ENCODE measurements at places on chromosomes 5 and 9. TPM values are rescaled to one million over a fixed set of nuclear protein-coding genes. Genes with fewer than 3 reads are reported as not detected.

GRCh38 chr9:134935056-134935640, 17.4 kb upstream of the FCN1 start:
- DNase-seq, result no peak

DNA sequence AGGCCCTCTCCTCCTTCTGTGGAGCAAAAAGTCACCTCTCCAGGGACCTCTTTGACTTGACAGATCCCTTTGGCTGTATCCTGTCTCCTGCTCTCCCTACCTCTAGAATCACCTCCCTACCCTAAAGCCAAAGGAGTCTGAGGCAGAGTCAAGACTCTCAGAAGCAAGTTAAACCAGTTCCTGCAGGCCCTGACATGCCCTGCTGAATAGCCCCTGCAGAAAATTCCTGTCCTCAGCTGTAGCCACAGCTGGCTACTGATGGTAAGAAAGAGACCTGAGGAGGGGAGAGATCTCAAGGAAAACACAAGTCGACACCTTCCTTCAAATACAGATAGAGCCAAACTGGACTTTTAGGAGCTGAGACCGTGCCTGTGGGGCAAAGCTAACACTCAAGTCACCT, 23.7 kb upstream of the UBAP2 start:
- DNase-seq, result no peak

GRCh38 chr5:108720391-108720790, 27.3 kb upstream of the FER start:
- DNase-seq, result no peak

- no peak for DNase-seq
These were observed 77.4 kb upstream of the DMRT1 start for GRCh38 chr9:764105-764524.

- no peak for DNase-seq
These were observed 55.3 kb downstream of the MAPKAP1 start for GRCh38 chr9:125651576-125652232.

- no peak for DNase-seq
These were observed 57.5 kb downstream of the COL23A1 start for GRCh38 chr5:178532666-178533065.

DNA sequence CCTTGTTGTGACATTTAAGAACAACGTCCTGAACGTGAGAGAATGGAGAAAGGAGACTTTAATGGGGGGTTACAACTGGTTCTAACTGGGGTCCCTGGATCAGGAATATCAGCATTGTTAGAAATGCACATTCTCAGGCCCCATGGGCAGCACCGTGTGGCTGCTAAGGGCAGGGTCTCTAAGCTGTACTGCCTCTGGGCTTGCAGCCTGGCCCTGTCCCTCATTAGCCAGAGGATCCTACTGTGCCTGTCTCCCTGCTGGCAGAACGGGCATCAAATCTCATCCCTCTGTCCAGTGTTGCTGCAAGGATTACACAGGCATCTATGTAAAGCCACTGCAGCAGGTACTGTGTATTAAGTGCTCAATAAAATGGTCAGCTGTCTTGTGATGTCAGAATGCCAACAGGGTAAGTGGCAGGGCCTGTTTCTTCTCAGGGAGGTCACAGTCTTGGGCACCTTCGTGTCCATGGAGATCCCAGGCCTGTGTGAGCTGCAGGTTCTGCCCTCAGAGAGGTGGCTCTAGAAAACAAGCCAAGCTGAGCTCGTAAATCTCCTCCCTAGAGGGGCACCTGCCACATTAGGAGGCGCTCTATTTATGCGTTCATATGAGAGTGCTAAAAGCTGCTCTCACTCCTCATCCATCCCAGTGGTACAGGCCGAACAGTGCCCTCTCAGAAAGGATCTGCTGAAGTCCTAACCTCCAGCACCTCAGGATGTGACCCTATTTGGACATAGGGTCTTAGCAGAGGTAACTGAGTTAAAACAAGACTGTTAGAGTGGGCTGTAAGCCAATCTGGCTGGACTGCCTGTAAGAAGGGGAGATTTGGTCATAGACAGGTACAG, 210.5 kb downstream of the GADD45G start:
- DNase-seq, result no peak

- no peak for DNase-seq
These were observed 1646.1 kb upstream of the CDH6 start for GRCh38 chr5:29547236-29547865.

GRCh38 chr9:123062351-123063176, 29.1 kb downstream of the GPR21 start:
- no peak for DNase-seq

- DNase-seq, result no peak
These were observed 710.2 kb upstream of the ACO1 start for GRCh38 chr9:31674264-31674663.

DNA sequence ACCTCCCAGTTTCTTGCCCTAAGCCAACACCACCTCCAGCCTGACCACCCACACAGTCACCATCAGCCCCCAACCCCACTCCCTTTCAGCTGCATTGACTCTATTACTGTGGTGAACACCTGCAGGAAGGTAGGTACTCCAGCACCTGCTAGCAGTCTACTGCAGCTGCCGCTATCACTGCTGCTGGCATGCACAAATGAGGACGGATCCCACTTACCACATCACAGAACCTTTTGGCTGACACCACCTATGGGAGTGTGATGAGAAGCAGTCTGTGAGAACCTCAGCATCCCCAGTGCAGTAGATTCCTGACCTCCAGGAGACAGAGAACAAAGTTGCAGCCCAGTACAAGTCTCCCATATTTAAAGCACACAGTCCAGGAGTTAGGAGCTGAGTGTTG, 71.9 kb downstream of the ANXA1 start:
- DNase-seq, result no peak

- DNase-seq, result no peak
These were observed 3.6 kb downstream of the B4GALT1 start for GRCh38 chr9:33163433-33164137.

DNA sequence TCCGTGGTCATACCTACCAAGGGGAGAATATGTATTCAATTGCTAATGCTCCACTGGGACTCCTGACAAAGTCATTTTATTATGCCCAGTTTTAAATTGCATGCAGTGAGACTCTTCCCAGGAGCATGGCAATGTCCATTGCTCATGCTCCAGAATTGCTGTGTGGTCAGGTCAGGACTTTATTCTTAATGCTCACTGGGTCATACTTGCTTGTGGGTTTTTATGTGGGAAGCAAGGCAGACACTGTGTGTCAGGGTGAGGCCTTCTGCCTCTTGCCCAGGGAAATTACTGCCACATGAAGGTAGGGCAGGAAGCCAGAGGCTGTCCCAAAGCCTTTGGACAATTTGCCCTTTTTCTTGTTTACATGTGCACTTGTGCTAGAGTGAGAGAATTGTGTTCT, 164.6 kb upstream of the MEF2C start:
- DNase-seq, result no peak

DNA sequence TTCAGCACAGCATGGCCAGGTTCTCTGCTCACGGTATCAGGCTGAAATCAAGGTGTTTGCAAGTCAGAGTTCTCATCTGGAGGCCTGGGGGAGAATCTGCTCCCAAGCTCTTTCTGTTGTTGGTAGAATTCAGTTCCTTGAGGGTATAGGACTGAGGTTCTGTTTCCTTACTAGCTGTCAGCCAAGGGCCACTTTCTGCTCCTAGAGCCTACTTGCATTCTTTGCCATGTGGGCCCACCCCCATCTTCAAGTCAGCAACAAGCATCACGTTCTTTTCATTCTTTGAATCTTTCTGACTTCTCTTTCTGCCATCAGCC, 7.4 kb upstream of the CDC42SE2 start:
- DNase-seq, result no peak

GRCh38 chr5:12910641-12911040, 1006.4 kb upstream of the CTNND2 start:
- DNase-seq, result no peak

GRCh38 chr5:66230551-66230950, 86.5 kb downstream of the SREK1 start:
- no peak for DNase-seq

DNA sequence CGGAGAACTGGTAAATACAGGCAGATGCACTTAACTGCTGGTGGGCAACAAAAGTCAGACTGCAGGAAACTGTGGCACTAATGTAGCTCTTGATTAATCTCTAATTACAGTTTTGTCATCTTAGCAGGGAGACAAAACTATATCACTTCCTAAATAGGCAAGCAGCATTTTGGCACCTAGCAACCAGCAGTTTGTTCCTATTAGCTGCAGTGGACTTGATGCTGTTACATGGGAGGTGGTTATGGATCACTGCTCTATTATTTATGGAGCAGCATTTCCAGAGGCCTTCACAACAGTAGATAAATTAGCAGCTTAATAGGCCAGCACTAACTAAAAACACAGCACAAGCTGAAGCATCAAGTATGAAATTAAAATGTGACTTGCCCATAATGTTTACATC, 518.3 kb upstream of the ITGA1 start:
- no peak for DNase-seq

DNA sequence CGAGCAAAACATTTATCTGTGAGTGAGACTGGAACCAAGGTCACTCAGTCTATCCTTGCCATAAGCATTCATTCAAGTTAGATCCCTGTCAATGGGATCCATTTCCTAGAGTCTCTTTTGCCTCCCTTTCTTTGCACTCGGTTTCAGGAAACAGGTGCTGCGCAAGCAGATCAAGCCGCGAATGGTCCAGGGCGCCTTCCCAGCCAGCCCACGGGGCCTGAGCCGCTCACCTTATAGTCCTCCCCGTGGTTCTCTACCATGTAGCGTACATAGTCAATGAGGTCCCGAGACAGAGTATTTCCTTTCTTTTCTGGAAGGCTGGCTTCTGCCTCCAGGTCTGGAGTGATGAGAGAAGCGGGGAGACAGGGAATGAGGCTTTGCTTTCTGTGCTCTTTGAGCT, 3.4 kb downstream of the NOP16 start:
- DNase-seq, result no peak

- no peak for DNase-seq
These were observed 48.1 kb downstream of the TEK start for GRCh38 chr9:27157097-27157496.

DNA sequence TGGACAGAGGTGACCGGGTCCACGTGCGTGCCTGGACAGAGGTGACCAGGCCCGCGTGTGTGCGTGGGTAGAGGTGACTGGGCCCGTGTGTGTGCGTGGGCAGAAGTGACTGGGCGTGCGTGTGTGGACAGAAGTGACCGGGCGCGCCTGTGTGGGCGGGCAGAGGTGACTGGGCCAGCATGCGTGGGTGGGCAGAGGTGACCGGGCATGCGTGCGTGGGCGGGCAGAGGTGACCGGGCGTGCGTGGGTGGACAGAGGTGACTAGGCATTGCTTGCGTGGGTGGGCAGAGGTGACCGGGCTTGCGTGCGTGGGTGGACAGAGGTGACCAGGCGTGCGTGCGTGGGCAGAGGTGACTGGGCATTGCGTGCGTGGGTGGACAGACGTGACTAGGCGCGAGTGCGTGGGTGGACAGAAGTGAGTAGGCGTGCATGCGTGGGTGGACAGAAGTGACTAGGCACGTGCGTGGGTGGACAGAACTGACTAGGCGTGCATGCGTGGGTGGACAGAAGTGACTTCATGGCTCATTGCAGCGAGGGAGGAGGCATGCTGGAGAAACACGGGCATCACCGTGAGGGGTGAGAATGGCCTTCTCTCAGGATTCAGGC, 254.1 kb upstream of the IRX4 start:
- DNase-seq, result no peak

The ACTBL2 gene
- not detected for total RNA-seq

The CSF1R gene
- 2.7 TPM for total RNA-seq

The NSG2 gene
- total RNA-seq, result not detected

The NOXA1 gene
- 3.0 TPM for total RNA-seq

The ZNF300 gene
- total RNA-seq, result 2.2 TPM

The PCDHGB6 gene
- total RNA-seq, result 0.10 TPM

The SLC4A9 gene
- total RNA-seq, result not detected

The LHX6 gene
- not detected for total RNA-seq

The TMOD1 gene
- 0.86 TPM for total RNA-seq

The KIF4B gene
- total RNA-seq, result not detected
